Frontal cortex (tissue), 4 donors: ENCODE measurements at places on chromosomes 2 and 18.

DNA sequence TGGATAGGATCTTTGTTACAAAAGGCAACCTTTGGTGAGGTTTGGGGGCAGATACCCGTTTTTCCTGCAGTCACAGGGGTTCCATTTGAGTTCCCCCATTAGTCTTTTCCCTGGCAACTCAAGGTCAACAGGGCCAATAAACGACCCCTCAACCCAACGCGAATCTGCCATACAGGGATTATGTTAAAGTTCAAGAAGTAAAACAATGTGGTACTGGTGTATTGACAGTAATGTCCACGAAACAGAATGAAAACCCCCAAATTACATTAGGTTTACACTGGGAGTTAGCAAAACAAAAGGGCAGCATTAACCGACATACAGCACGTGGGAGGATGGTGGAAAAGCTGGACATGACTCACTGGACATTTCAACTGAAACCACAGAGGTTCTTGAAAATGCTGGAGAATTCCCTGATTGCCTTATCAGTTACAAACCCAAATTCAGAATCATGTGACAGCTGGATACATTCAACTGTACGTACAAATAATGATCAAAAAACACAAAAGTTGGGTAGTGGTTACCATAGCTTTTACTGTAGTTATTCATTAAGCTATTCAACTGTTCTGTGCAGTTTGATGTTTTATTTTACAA, 4.9 kb upstream of the IMP4 start:
- DNase-seq = no peak

DNA sequence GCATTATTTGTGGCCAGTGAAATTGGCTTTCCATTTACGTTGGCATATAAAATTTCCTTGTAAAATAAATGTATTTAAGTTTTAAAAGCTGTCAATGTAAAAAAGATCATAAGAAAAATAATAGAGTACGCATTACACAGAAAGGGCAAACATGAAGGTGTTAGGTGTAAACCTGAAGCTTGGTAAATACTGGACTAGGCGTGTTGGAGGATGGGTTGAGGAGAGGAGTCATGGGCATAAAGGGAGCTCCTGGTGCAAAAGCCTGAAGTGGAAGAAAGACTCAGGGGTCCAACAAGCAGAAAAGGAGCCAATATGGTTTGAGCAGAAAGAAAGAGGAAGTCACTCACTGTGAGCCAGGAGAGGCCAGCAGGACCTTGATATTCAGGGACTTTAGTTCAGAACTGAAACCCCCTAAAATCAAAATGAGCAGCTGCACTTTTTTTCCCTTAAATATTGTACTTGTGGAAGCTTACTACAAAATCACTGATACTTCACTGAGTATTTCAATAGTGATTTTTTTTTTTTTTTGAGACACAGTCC, 24.4 kb downstream of the SP5 start:
- DNase-seq = no peak

GRCh38 chr2:8403876-8404275, 278.0 kb upstream of the ID2 start:
- no peak for DNase-seq

DNA sequence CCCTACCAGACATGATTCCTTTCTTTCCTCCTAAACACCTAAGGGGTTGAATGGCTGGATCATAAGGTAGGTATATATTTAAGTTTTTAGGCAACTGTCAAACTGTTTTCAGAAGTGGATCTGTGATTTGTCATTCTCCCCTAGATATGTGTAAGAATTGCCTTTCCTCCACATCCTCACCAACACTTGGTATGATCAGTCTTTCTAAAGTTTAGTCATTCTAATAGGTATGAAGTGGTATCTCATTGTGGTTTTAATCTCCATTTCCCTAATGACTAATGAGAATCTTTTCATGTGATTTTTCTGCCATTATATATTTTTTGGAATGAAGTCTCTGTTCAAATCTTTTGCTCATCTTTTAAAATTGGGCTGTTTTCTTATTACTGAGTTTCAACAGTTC, 122.1 kb downstream of the TFCP2L1 start:
- DNase-seq = no peak

GRCh38 chr2:98720286-98720685, 10.6 kb downstream of the MGAT4A start:
- no peak for DNase-seq

- DNase-seq = no peak
Observed at GRCh38 chr18:26978812-26979341, 113.4 kb upstream of the AQP4 start.

- no peak for DNase-seq
Observed at GRCh38 chr2:191245869-191246531, 796 bp downstream of the MYO1B start.

- no peak for DNase-seq
Observed at GRCh38 chr2:197092431-197092830, 165.9 kb upstream of the PGAP1 start.

GRCh38 chr18:57807336-57808117, 4.4 kb upstream of the ATP8B1 start:
- DNase-seq = no peak
